ENCODE measurements at places on chromosomes 2 and 18. TPM values are rescaled to one million over a fixed set of nuclear protein-coding genes. Genes with fewer than 3 reads are reported as not detected.

DNA sequence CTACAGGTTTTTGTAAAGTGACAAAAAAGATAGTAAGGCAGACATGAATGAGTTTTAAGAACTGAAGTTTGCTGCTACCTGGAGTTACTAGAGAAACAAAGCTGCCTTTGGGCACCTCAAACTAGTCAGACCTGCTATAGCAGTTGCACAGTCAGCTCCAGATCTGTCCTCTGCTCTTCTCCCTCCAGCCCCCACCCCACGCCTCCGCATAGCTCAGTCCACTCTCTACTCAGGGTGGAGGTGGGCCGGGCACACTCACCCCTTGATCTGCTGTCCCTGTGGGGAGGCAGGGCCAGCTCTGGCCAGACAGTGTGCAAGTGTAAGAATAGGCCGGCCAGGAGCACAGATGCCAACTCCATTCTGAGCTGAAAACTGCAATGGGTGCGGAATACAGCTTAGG, 4.1 kb downstream of the SERTAD2 start:
- no peak for DNase-seq

GRCh38 chr2:120776649-120777048, 41.0 kb downstream of the GLI2 start:
- DNase-seq: no peak

GRCh38 chr2:182616471-182617393, 99.3 kb upstream of the DNAJC10 start:
- DNase-seq: no peak

- DNase-seq: no peak
These were observed 289.4 kb downstream of the MTX2 start for GRCh38 chr2:176558574-176559140.

DNA sequence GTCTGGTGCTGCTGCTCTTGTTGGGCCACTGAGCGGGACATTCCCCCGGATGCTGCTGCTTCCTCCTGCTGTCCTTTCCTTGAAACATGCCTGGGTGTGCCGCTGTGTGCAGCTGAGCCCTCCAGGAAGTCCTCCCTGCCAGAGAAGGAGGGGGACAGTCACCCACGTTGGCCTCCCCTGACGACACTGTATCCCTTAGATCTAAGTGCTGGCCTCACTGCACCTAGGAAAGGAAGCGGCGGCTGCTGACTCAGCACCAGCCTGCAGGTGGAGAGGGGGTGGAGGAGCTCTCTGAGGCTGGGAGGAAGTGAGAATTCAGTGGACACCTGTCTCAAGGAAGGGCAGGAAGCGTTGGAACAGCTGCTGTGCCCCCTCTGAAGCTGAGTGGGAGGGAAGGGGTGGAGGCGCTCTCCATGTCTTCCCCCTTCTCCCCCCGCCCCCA, 239.8 kb downstream of the HAUS1 start:
- DNase-seq: no peak

- DNase-seq: no peak
These were observed 32.2 kb downstream of the MAPRE2 start for GRCh38 chr18:35073186-35074105.

DNA sequence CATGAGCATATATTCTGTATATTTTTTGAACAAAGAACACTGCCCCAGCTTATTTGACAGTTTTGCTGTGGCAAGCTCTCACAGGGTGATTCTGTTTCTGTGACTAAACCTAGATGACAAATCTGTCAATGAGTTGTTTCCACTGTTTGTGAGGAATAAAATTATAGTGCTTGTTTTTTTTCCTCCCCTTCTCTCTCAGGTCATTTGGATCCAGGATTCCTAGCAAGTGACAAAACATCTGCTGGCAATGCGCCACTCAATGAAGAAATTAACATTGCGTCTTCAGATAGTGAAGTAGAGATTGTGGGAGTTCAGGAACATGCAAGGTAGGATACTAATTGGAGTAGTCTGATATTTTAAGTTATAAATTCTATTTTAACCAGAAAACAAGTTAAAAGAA, 149.3 kb downstream of the HAUS1 start:
- DNase-seq: no peak

- no peak for DNase-seq
These were observed 80.4 kb downstream of the CELF4 start for GRCh38 chr18:37484983-37485834.

DNA sequence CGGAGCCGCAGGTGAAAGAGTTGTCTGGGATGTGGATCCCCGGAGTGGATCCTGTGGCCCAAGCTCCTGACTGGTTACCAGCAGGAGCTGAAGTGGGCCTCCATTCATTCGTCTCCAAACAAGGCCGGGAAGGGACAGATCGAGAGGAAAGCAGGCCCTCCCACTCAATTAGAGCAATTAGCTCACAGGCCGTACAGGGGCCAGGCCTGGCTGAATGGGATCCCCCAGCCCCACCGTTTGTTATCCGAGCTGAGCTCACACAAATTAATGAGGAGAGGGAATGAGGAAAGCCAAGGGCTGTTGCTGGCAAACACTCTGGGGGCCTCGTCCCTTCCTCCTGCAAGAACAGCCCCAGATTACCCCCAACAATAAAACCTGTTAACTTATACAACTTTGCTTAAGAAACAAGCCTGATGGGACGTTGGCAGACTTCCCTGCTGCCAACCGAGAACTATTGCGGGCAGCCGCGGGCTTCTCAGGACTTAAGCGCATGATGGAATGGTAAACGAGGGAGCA, 338.0 kb downstream of the BCL11A start:
- DNase-seq: peak; percentile 79

DNA sequence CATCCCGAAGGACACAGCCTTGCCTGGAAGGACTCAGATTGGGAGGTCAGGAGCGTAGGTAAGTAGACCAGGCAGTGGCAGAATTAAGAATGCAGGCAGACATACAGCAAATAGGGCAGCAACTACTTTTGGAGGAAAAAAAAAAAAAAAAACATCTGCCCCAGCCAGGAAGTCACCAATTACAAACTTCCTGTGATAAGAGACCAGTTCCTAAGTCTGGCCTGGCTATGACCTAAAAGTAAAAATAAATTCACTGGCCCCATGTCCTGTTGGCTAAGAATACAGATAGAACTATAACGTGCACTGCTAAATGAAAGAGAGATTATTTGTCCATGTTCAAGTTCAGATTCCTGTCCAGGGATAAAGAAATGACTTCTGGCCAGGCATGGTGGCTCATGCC, 45.2 kb upstream of the NOSTRIN start:
- DNase-seq: no peak

DNA sequence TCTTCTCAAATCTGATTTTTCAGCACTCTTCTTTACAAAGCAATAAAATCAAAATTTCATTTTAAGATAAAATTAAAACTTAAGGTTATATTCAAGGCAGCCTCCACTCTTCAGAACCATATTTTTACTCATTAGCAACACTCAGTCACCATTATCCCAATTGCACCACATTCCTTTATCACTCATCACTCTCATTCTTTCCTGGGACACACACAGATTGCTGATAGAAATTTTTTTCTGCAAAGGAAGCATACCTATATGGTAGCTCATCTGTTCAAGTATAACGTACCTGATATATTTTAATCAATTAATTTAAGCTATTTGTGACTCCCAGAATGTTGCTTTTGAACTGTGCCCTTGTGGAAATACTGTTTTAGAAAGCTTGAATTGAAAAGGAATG, 1559.3 kb upstream of the ZEB2 start:
- no peak for DNase-seq

- DNase-seq: no peak
These were observed 801.4 kb upstream of the ZEB2 start for GRCh38 chr2:145321344-145321743.

DNA sequence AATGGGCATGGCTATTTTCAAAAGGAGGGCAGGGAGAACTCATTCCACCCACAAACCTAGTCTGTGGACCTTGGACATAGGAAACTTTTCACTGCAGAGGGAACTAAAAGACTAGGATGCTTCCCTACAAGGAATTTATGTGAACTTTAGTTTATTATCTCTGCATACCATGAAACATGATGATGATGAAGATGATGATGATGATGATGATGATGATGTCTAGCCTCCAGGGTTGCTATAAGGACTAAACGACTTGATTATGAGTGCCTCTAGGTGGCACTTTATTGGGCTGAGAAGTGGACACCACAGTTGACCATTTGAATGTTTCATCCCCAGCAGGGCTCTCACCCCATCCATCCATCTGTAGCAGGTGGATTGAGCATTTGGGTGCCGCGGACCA, 260.0 kb upstream of the TCF4 start:
- no peak for DNase-seq

- no peak for DNase-seq
These were observed 114.3 kb downstream of the LNPK start for GRCh38 chr2:175887776-175888175.

DNA sequence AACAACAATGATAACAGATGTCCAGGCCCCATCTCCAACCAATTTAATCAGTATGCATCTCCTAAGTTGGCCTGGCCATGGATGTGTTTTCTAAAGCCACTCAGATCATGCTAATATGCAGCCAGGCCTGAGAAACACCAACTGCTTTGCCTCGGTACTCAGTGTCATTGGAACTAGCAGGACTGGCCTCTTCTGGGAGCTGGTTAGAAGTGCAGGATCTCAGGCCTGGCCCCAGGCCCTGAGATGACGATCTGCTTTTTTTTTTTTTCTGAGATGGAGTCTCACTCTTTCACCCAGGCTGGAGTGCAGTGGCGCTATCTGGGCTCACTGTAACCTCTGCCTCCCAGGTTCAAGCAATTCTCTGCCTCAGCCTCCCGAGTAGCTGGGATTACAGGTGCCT, 69.1 kb downstream of the IRS1 start:
- peak; percentile 22 for DNase-seq

DNA sequence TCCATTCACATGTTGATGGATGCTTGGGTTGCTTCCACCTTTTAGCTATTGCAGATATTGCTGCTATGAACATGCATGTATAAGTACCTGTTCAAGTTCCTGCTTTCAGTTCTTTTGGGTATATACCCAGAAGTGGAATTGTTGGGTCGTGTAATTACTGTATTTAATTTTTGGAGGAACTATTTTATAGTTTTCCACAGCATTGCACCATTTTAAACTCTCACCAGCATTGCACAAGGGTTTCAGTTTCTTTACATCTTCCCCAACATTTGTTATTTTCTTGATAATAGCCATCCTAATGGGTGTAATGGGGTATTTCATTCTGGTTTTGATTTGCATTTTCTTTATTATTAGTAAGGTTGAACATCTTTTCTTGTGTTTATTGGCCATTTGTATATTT, 16.0 kb downstream of the ACTR3 start:
- no peak for DNase-seq

GRCh38 chr18:56036741-56037140, 448.7 kb upstream of the TCF4 start:
- no peak for DNase-seq

- DNase-seq: peak; percentile 63
These were observed 447.5 kb upstream of the FSIP2 start for GRCh38 chr2:185291035-185291647.

DNA sequence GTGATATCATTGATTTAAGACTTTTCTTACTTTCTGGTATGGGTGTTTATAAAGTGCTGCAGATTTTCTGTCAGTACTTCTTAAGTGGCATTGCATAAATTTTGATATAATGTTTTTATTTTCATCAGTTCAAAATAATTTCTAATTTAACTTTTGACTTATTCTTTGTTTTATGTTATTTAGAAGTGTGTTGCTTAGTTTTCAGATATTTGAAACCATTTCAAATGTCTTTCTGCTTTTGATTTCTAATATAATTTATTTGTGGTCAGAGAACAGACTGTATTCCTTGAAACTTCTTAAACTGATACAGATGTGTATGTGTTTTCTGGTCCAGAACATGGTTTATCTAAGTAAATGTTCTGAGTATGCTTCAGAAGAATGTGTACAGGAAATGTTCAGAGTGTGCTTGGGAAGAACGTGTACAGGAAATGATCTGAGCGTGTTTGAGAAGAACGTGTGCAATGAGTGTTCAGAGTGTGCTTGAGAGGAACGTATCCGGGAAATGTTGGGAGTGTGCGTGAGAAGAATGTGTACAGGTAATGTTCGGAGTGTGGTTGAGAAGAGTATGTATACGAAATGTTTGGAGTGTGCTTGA, 265.7 kb upstream of the HS6ST1 start:
- no peak for DNase-seq

DNA sequence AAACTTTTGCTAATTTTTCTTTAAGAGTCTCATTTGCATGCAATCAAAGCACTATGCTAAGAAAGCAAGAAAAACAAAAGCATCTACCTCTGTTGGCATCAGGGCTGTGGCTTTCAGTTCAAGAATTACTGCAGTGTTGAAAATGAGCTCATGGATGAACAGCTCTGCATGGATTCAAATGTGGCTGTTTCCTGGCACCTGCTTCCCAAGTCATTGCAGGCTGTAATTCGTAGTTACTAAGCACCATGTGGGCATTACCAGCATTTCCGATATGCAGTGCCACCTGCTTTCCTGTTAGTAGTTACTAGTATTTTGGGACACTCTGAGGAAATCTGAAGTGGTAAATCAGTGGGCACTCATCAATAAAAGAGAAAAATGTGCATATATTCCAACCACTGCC, 37.8 kb upstream of the FAM110C start:
- DNase-seq: no peak

DNA sequence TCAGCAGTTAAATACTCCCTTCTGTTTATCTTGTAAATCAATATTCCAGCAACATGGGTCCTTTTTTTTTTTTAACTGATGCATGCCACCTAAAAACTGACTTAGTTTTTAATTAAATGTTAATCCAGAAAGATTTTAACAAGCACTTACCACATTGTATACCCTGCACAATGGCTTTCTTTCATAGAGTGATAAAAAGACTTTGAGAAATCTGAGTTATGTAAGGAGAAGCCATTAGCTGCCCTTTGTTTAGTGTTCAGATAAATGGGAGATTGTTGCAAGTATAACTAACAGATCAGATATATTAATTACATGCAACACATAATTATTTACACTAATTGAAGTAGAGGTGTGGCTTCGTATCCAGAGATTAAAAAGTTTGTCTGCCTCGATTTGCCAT, 22.7 kb upstream of the NFATC1 start:
- DNase-seq: no peak

DNA sequence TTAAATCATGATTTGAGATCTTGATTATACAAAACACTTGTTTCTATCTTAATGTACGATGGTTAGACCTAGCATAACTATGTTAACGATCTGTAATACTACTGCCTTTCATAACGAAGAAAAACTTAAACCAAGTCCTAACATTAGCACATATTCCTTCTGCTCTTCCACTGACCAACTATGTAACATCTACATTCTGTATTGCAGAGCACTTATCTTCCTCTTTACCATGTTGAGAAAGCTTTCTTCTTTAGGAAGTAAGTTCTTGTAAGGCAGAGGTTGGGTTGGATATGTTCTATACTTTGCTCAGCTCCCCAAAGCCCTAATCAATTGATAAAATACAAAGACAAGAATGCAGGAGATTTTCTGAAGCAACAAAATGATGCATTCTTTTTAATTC, 7.9 kb upstream of the ZNF407 start:
- no peak for DNase-seq

The C2orf72 gene
- total RNA-seq: 0.75 TPM

The SERPINE2 gene
- 40.1 TPM for total RNA-seq

The CETN1 gene
- total RNA-seq: not detected

The MAB21L4 gene
- total RNA-seq: not detected

The GATA6 gene
- 7.5 TPM for total RNA-seq

The DHRS9 gene
- 0.12 TPM for total RNA-seq

The ANTXR1 gene
- 34.5 TPM for total RNA-seq

The ERFE gene
- 4.3 TPM for total RNA-seq

The TBR1 gene
- total RNA-seq: 0.02 TPM

The FOXI3 gene
- total RNA-seq: not detected

The MRPL44 gene
- 53.0 TPM for total RNA-seq

The POMC gene
- total RNA-seq: not detected

The EFEMP1 gene
- total RNA-seq: 2.0 TPM

The CTLA4 gene
- not detected for total RNA-seq

All from H4 (cell line).